Transverse colon (tissue), 4 donors: ENCODE measurements at places on chromosomes 6 and 20.

- DNase-seq: no peak
These were observed 13.6 kb upstream of the GOPC start for GRCh38 chr6:117615750-117616390.

DNA sequence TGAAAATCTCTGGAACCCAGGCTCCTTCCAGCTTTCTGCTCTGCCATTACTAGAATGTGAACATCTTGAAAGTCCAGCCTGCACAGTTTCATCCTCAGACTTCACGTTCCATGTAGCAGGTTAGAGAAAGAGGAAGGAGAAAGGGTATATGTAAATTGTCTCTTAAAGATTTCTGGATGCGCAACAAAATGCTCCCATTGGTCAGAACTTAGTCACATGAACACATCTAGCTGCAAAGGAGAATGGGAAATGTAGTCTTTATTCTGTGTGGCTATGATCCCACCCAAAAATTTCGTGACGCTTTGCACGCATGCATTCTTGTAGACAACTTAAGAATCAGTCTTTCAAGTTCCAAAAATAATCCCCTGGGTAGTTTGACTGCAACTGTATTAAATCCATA lies 46.4 kb upstream of the CHD6 start:
- no peak for DNase-seq

GRCh38 chr6:107329063-107329860 lies 130.1 kb downstream of the PDSS2 start:
- no peak for DNase-seq

GRCh38 chr6:111147440-111147839 lies 60.1 kb downstream of the SLC16A10 start:
- no peak for DNase-seq

DNA sequence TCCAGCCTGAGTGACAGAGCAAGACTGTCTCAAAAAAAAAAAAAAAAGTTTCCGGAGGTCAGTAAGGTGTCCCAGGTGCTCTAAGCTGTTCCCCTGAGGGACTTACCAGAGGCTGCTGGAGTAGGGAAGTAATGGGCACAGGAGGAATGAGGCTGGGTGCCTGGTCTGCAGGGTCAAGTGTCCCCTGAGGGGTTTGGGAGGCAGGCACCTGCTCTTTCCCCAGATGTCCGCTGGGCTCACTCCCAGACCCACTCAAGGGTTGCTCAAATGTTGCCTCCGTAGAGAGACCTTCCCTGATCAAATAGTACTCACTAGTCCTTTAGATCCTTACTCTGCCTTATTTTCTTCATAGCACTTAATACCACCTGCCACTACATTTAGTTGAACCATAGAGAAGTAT lies 5.4 kb upstream of the MAPK13 start:
- no peak for DNase-seq

DNA sequence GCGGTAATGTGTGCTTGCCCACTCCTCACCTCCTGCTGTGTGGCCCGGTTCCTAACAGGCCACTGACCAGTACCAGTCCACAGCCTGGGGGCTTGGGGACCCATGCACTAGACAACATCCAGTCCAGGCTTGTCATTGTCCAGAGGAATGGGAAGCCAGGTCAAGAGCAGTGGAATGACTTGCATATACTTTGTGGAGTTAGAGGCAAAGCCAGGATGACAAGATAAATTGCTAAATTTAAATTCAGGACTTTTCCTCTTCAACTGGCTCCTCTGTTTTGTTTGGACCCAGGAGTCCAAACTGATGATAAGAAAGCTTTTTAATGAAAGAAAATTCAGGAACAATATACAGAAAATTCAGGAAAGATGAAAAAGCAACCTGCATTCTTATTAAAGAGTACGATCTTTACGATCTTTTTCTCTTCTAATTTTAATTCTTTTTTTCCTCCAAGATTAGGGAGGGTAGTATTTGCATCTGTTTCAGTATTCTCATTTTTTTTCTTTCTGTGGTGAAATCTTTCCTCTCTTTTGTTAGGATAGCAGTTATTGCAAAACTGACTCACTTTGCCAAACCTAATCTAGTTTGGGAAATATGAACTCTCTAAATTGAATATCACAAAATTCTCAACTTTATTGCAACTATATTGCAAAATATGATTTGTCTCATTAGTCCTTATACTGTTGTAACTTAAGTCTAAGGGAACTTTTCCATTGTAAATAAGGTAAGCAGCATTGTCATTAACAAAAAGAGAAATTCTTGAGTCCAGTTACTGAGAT lies 48.2 kb downstream of the DCBLD1 start:
- DNase-seq: no peak

DNA sequence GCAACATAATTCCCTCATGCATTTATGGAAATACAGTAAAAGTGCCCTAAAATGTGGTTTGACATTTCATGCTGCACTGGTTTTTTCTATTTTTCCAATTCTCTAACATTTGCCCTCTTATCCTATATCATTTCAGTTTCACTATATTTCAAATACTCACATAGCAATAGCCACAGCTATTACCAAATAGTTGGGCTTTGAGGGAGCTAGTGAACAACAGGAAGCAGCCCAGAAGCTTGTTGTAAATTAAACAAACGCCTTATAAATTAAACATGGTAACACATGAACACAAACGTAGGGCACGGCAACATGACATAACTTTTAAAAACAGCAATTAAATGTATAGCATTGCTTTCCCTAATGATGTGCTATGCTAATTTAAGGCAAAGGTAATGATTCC lies 469.0 kb downstream of the CDC5L start:
- DNase-seq: no peak

DNA sequence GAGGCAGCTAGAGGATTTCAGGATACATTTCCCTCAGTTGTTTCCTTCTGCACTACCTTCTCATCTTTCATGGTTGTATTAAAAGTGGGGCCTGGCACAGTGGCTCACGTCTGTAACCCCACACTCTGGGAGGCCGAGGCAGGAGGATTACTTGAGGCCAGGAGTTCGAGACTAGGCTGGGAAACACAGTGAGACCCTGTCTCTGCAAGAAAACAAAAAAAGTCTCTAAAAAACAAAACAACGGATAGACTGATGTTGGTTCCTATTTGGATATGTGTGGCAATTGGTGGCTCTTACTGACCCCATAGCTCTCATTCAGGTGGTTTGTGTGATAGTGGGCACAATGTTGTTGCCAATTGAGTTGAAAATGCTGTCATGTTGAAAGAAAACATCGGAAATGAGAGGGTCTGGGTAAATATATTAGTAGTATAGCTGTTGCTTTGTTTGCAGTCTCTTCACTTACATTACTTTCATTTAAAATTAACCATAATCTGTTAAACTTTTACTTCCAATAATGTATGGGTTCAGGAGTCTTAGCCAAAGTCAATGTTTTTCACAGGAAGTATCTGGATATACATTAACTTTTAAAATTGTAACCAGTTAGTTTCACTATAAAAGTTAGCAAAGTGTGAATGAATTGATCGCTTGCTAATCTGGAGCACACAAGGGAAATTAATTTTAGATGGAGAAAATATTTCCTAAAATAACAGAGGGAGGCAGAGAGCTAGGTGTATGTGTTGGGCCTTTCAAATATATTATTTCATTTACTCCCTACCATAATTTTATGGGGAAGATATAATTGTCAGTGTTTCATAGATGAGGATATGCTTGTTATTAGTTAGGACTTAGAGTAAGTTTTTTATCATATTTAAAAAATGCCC lies 31.1 kb downstream of the UTRN start:
- DNase-seq: no peak

GRCh38 chr6:111871725-111872400 lies 1.4 kb downstream of the FYN start:
- DNase-seq: peak; percentile 8

- no peak for DNase-seq
These were observed 58.1 kb downstream of the NOL4L start for GRCh38 chr20:32527052-32527446.

DNA sequence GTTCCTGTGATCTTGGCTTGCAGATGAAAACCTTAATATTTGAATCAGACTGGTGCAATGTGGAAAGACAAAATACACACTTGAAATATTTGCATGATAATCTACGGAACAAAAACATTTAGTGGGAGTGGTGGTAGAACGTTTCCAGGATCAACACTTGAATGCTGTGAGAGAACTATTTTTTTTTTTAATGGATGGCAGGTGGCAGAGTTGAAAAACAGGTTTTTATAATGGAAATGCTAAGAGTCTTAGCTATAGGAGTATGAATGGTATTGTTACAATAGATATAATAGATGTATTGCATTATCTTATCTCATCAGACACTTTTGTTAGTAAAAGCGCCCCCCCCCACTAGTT lies 49.2 kb downstream of the CDKAL1 start:
- DNase-seq: no peak

DNA sequence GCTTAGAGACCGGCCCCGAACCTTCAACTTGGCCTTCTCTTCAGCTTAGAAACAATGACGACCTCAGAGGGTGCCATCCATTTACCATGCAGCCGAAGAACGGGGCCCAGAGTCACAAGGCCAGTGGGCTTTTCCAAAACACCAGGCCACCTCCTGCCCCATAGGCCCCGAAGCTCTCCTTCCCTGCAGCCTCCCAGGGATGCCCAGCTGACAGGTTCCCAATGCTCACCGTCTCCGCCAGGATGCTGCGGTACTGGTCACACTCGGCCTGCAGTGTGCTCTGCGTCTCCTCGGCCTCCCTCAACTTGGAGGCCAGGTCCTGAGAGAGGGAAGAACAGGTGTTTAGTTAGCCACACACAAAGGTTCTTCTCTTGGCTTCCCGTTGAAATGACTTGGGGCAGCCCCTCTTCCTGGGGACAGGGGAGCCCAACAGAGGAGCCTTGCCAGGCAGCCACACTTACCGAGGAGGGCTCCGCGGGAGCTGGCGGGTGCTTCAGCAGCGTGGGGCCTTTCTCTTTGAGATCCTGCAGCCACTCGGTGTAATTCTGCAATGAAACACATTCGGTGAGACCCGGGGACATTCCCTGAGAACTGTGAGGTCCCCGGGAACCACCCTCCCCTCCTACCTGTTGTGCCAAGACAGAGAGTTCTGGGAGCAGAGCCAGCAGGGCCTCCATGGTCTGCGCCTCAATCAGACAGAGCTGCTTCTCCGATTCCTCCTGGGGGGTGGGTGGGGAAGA lies 51.5 kb downstream of the DSTN start:
- peak; percentile 4 for DNase-seq

- DNase-seq: no peak
These were observed 144.7 kb downstream of the ERMARD start for GRCh38 chr6:169895926-169896761.
